Right atrium auricular region (tissue), 2 donors: ENCODE measurements at places on chromosomes 3 and 15. TPM values are rescaled to one million over a fixed set of nuclear protein-coding genes. Genes with fewer than 3 reads are reported as not detected.
A peak's percentile ranks its signal among the peaks of the same experiment; 100 is the strongest.

DNA sequence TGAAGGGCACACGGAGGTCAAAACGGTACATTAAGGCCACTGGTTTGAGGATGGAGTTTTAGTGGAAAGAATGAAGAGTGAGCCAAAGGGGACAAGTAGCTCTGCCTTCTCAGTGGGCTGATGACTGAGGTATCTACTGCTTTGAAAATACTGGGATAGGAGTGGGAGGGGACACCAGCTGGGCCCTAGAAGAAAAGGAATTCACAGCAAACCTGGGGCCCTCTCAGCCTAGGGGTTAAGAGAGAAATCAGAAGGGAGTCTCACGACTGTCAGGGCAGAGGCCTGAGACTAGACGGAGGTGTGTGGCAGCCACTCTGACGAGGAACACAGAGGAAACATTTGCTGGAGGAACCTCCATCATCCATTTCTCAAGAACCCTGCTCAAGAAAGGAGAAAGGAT, 75.1 kb downstream of the TNIK start:
- no peak for DNase-seq

DNA sequence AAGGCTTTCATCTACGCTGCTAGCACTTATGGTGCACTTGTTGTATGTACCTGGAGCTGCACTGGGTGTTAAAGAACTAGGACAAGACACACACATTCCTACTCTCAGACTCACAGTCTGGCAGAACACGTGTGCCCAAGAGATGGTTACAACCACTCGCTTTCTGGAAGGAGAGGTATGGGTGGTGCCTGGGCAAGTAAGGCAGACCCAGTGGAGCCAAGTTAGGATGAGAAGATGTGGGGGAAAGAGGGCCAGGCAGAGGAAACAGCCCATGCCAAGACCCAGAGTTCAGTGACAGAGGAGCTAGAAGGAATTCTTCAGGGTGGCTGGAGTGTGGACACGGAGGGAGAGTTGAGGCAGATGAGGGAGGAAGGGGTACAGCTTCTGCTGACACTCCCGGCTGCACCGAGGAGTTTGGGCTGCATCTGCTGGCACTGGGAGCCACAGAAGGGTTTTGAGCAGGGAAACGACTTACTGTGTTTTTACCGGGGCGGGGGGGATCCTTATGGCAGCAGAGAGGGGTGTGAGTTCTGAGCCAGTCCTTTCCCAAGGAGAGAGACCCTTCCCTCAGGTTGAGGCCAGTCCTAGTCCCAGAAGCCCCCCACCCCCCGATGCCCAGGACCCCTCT, 59.0 kb downstream of the GRIP2 start:
- DNase-seq: no peak

DNA sequence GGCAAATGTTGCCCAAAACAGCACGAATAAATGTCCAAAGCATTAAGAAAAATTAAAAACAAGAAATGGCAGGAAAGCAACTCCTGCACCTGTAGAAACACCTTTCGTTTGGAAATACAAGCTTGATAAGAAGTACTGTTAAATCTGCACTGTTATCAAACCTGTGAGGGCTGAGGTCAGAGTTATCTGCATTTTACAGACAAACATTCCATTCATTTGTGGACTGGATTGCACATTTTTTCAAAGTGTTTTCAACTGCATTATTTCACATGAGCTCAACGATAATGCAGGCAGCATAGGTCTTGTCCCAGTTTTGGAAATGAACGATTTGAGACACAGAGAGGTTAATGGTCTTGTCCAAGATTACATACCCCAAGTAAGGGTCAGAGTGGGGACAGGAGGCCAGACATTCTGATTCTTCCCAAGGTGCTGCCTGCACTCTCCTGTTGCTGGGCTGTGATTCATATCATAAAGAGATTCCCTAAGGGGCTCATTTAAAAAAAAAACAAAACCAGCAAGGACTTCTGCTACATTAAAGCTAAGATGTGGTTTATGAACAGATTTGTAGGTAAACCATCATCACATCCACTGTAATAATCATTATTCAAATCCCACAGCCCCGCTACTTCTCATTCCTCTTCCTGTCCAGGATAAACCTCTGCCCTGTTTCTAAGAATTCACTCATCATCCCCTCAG, 13.0 kb downstream of the GUCA1C start:
- no peak for DNase-seq

GRCh38 chr15:89654847-89655805, at the start of gene KIF7:
KIF7 (minus strand) TSS chr15:89655467; CDS start chr15:89652930, 2,537 bp downstream.
- DNase-seq: no peak

DNA sequence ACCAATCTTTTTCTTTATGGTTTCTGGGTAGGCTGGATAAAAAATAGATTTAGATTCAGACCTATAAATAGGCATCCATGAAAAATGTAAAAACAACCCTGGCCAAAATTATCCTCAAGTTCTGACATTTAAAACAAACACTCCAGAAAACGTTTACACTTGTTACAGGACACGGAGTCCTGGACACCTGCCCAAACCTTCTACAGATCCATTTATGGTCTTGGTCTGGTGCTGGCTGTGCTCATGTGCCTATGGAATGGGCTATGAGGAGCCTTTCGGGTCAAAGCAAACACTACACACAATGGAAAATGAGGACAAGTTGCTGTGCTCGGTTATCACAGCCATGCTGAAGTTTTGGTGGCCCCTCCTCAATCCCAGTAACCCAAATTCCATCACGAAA, 108.1 kb downstream of the PDZRN3 start:
- no peak for DNase-seq

GRCh38 chr3:63029326-63029725, 154.1 kb upstream of the CADPS start:
- DNase-seq: no peak

- DNase-seq: peak; percentile 63
These were observed 45.5 kb downstream of the TMOD3 start for GRCh38 chr15:51874751-51875644.

- no peak for DNase-seq
These were observed 20.1 kb upstream of the GOLGA6L2 start for GRCh38 chr15:23467110-23467600.

- peak; percentile 68 for DNase-seq
These were observed 60.3 kb downstream of the HEG1 start for GRCh38 chr3:124995460-124995994.

DNA sequence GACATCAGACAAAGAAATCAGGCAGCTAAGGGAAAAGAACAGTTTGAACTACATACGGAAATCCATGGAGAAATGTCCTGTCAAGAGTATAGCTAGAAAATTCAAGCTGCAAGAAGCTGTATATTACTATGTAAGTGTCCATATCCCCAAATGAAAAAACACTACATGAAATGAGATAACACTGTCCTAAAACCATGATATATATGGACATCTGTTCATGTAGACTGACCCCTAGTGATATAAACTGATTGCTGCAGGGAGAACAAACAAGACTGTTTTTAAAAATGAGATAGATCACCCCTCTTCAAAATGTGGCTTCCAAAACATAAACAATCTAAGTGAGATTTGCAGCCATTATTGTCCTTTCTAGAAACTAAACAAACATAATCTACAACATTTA, 985.6 kb downstream of the EPHA3 start:
- no peak for DNase-seq

- DNase-seq: peak; percentile 69
These were observed 15.0 kb downstream of the UACA start for GRCh38 chr15:70748281-70748747.

- no peak for DNase-seq
These were observed 14.6 kb downstream of the CAPN7 start for GRCh38 chr3:15220661-15221060.

- DNase-seq: no peak
These were observed 67.7 kb upstream of the FGF12 start for GRCh38 chr3:192795021-192795420.

GRCh38 chr15:62637574-62637897, 405.0 kb upstream of the TPM1 start:
- DNase-seq: no peak

GRCh38 chr3:160707187-160707794, 30.3 kb downstream of the ARL14 start:
- no peak for DNase-seq

- DNase-seq: no peak
These were observed 43.0 kb downstream of the TP53BP1 start for GRCh38 chr15:43449981-43450380.

Gene CHRFAM7A
- total RNA-seq: 1.2 TPM

Gene DPPA2
- not detected for total RNA-seq

Gene PPM1L
- 47.4 TPM for total RNA-seq

Gene SLC24A5
- total RNA-seq: not detected

Gene SPCS1
- total RNA-seq: 138 TPM

Gene MRAS
- total RNA-seq: 174 TPM

Gene ACKR4
- total RNA-seq: 3.9 TPM

Gene COL6A5
- total RNA-seq: not detected

Gene WDR48
- total RNA-seq: 11.9 TPM

Gene P2RY14
- total RNA-seq: 3.6 TPM

Gene GOLGA6C
- total RNA-seq: not detected

Gene CCR5
- 1.1 TPM for total RNA-seq

Gene PHC3
- total RNA-seq: 23.8 TPM
